Left ventricle myocardium inferior (tissue), 1 donor: ENCODE measurements at places on chromosomes 1 and 21.

GRCh38 chr1:98906809-98907208 is 97.9 kb downstream of the PLPPR5 start:
- no peak for DNase-seq

- DNase-seq, result no peak
Observed at GRCh38 chr1:53391296-53391695, 63.4 kb upstream of the LRP8 start.

DNA sequence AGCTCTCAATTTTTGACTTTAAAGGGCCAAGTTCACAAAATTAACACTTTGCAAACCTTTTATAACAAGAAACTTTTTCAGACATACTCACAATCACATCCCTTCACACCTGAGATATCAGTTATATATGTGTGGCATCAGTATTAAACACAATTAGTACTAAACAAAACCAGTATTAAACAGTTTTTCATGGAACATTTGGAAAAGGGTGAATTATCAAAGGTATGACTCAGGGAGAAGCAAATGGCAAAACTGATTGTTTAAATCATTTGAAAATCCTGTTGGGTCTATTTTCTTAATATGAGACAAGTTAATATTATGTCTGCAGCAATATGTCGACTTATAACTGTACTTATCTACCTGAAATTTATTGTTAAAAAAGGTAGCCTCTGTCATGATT is 587.3 kb downstream of the NEGR1 start:
- no peak for DNase-seq

- no peak for DNase-seq
Observed at GRCh38 chr1:228366062-228366865, 40.4 kb downstream of the TRIM11 start.

GRCh38 chr1:176801514-176802020 is 338.6 kb downstream of the PAPPA2 start:
- no peak for DNase-seq

- DNase-seq, result no peak
Observed at GRCh38 chr1:8422510-8423268, 104.8 kb downstream of the SLC45A1 start.

GRCh38 chr1:239545466-239545865 is 159.1 kb downstream of the CHRM3 start:
- no peak for DNase-seq

DNA sequence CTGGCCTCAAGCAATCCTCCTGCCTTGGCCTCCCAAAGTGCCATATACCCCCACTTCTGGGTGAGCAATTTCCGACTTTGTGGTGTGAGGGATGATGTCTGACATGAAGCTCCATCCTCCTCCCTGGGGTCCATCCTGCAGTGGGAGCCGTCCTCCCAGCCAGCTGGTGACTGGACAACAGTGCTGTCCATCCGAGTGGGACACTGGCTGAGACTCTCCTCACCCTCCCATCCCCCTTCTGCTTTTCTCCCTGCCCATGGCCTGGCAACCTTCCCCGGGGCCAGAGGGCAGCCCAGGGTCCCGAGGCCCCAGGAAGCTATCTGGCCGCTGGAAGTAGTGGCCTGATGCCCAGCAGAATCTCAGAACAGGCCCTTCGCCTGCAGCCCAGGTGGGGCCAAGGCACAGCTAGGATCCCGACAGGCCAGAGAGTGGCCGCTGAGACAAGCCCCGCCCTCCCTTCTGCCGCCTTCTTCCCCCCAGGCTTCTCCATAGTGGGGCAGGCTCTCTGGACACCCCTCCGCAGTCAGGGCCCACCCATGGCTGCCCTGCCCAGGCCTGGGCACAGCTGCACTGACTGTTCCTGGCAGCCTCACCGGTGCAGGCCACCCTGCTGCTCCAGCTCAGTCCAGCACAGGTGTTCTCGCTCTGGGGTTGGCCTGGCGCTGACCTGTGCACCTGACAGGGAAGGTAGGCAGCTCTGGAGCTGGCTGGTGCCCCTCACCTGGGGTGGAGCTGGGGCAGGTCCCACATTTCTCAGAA is 8.4 kb upstream of the FAAP20 start:
- DNase-seq, result no peak

DNA sequence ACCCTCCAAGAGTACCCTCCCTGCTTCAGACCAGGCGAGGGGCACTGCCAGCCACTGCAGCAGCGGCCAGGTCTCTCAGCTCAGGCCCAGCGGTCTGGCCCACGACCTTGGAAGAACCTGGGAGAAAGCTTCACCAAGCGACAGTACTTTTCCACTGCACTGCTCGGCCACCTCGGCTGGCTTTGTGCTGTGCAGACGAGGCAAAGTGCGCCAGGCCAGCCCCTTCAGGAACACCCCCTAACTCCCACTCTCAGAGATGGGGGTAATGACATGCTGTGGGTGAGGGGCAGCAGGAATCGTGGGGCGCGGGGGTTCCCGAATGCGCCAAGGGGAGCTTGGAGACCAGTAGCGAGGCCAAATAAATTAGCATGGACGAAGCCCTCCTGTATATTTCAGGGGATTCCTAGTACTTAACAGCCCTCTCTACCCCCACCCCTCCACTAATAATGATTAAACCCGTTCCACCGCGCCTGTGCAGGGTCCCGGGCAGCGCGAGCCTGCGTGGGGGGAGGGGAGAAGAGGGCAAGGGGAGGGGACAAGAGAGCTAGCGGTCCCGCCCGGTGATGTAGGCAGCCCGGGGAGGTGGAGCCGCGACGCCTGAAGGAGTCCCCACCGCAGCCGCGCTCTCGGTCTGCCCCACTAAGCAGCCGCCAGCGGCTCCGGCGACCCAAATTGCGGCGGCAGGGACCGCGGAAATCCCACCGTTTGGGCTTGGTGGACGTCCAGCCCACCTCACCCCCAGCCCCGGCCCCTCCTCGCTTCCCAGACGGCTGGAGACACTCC is at the start of gene FAM43B:
Gene FAM43B, plus strand, starts transcription at position 629 of the 783 bp plus-strand sequence. CDS start 401 bp downstream, outside the sequence.
- peak; percentile 87 for DNase-seq

DNA sequence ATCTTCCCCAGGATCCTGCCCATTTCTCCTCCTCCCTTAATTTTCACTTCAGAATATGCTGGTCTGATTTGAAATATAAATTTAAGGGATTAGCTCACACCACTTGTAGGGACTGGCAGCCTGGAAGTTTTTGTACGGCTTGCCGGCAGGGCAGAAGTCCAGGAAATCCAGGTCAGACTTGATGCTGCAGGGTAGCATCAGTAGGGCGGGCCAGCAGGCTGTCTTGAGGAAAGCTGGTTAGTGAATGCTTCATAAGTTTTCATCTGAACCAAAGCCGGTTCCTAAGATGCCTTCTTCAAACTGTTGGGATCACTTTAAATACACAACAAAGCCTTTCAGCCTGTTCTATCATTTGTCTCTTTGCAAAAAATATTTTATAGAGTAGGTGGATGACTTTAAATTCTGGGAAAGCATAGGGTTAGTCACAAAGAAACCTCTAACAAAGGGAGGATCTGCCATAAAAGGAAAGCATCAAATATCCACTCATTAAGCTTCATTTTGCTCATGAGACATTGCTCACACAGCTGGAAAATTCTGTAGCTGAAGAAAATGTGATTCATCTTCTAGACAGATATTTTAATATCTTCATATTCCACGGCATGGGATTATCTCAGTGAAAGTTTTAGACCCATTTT is 90.7 kb upstream of the GFI1 start:
- DNase-seq, result peak; percentile 22
